NCI-H187 treated with DMSO at 0.1 percent for 48 hours (cell line): ENCODE measurements at places on chromosomes 7 and 10.

- no peak for DNase-seq
Observed at GRCh38 chr7:96236198-96237039, 85.5 kb downstream of the SLC25A13 start.

DNA sequence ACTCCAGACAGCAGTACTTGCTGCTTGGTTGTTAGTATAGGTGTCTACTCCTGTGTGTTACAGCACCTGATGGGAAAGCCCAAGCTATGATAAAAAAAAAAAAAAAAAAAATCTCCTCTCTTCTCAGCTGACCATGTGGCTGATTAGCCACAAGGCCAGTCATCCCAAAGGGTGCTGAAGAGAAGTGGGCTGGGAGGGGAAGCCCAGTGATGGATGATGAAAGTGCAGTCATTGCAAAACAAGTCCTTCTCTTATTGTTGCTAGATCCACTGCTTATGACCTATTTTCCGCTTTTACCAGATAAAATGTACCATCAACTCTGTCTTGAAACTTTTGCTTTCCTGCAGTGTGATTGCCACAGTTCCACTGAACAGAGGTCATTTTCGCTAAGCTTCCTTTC lies 1092.5 kb upstream of the C7orf33 start:
- DNase-seq, result no peak

- no peak for DNase-seq
Observed at GRCh38 chr7:50330254-50330653, 25.7 kb downstream of the IKZF1 start.

DNA sequence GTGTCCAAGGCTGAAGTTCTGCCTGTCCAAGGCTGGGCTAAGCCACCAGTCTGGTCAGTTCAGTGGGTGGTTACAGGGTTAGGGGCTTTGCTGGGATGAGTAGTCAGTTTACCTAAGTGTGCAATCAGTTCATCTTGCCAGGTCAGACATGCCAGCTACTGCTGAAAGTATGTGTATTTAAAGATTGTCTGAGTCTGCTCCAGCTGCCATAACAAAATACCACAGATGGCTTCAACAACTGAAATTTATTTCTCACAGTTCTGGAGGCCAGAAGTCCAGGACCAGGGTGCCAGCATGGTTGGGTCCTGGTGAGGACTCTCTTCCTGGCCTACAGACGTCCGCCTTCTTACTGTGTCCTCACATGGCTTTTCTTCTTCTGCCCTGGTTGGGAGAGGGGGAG lies 52.4 kb upstream of the TNS3 start:
- DNase-seq, result no peak

GRCh38 chr7:22372863-22373262 lies 15.9 kb upstream of the RAPGEF5 start:
- DNase-seq, result no peak

DNA sequence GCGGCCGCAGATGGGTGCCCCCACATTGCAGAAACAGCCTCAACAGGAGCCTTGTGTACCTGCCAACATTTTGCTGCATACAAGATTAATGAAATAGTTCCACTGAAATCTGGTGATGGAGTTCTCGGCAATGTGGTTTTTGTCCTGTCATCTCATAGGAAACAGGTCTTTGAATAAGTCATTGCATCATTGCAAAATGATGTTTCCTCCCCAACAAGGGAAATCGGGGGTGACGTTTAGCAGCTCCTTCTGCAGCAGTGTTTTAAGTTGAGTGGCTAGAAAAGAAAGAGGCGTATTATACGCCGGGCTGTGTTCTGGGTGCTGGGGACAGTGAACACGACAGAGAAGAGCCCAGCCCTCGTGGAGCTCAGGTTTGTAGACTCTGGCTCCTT lies 177.0 kb downstream of the PRKAG2 start:
- DNase-seq, result no peak

- no peak for DNase-seq
Observed at GRCh38 chr7:134365341-134366054, 48.8 kb upstream of the SLC35B4 start.

GRCh38 chr7:28102797-28103196 lies 77.8 kb downstream of the JAZF1 start:
- DNase-seq, result no peak

- no peak for DNase-seq
Observed at GRCh38 chr7:37694208-37695094, 10.9 kb downstream of the GPR141 start.

- no peak for DNase-seq
Observed at GRCh38 chr7:128734890-128735289, 4.3 kb upstream of the CALU start.

DNA sequence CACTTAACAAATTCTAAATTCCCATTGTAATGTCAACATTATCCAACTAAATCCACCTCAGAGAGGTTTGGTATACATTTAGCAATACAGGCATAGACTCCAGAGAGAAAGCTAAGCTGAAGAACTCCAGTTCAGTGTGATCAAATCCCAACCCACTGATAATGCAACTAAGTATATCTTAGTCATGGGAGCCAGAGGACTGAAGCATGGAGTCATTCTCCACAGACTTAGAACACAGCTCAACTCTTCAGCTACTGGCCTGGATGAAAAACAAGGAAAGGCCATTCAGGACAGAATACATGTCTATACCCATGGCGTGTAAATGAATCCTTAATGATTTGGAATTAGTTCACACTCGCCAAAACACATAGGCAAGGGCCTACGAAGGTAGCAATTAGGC lies 27.9 kb downstream of the NOC3L start:
- DNase-seq, result no peak
